ENCODE measurements at places on chromosomes 4 and X. TPM values are rescaled to one million over a fixed set of nuclear protein-coding genes. Genes with fewer than 3 reads are reported as not detected.

DNA sequence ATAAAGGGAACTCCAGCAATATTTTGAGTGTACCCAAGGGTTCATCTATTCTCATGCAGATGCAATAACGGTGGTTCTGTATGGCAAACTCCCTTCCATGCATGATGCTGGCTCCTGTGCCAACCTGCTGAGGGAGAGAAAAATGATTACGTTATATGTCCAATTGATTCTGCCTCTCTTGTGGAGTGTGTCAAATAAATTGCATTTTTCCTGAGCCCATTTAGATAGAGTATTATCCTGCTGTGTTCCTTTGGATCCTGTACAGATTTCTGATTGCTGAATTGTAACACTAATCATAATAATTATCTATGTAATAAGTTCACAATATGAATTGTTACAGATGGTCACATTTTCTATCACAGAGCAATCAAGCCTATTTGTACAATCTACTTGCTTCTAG is 821.7 kb downstream of the C4orf33 start:
- H3K4me3 ChIP-seq = no peak overlapping the region
- H3K27ac ChIP-seq = no peak overlapping the region
- no peaks in the 10 kb centered on the region for H3K4me1 ChIP-seq
- H3K27me3 ChIP-seq = no peaks in the 10 kb centered on the region

DNA sequence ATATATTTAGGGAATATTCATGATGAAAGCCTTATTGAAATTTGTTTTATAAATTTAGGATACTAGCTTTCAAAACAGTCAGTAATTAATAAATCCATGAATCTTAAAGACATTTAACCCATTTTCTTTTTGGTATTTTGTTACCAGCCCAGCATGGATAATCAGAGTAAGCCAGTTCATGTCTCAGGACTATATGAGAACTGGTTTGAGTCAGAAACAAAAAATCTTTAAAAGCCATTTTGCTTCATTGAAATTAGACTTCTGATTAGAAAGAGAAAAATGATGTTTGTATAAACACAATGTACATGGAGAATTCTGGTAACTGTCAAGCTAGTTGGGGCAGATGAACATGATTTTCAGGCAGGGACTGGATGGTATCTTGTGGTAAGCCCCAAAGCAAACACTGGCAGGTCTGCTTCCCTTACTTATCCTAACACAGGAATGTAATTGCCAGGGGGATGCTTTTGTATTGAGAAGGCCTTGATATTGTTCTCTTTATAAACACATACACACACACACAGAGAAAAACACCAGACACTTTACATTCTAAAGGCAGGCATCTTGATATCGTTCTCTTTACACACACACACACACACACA is 9.4 kb downstream of the ARHGAP10 start:
- no peaks in the 10 kb centered on the region for H3K27me3 ChIP-seq
- no peak overlapping the region for H3K4me3 ChIP-seq
- H3K4me1 ChIP-seq = peaks cover 34% of the 10 kb centered on the region
- no peak for DNase-seq
- H3K36me3 ChIP-seq = no peaks in the 10 kb centered on the region

DNA sequence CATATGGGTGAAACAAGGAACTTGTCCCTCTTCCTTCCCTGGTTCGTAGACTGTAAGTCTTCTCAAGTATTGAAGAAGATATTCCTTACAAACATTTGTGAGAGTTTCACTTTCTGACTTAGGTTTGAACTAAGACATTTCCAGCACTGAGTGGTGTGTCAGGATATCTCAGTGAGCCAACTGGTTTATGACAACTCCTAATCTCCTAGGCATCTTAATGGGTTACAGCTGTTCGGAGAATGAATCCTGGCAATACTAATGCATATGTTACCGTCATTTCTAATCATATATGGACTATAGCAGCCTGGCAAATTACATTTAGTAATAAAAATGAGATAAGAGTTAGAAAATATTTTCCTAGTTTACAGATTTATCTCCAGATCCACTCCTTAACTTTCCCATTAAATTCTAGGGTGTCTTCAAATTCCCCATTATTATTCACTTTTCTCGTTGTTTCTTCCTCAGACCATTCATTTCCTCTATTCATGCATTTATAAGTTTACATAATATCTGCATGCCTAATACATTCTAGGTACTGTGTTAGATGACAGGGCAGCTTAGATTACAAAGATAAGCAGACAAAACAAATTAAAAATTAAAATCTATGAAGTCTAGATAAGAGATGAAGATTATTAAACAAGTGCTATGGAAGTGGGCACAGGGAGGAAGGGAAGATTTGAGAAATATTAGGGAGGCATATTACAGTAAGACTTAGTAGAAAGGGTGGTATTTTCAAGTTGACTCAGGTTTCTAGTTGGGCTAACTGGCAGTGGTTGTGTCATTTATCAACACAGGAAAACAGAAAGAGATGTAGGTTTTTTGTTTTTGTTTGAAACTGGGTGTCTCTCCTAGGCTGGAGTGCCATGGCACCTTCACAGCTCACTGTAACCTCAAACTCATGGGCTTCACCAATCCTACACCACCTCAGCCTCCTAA is 173.9 kb downstream of the WDFY3 start:
- peaks cover 17% of the 10 kb centered on the region for H3K36me3 ChIP-seq
- H3K4me1 ChIP-seq = no peaks in the 10 kb centered on the region
- no peaks in the 10 kb centered on the region for H3K27me3 ChIP-seq
- H3K4me3 ChIP-seq = no peak overlapping the region
- no peak for DNase-seq

GRCh38 chr4:23890369-23891063 is 669 bp upstream of the PPARGC1A start:
- H3K4me3 ChIP-seq = peak overlapping the region; percentile 59
- H3K36me3 ChIP-seq = no peaks in the 10 kb centered on the region
- peak overlapping the region; percentile 94 for H3K27ac ChIP-seq
- no peak for DNase-seq

GRCh38 chr4:6701371-6701770 is 7.7 kb downstream of the S100P start:
- no peak for DNase-seq
- H3K27ac ChIP-seq = no peak overlapping the region
- H3K27me3 ChIP-seq = no peaks in the 10 kb centered on the region
- no peak overlapping the region for H3K4me3 ChIP-seq
- H3K4me1 ChIP-seq = peaks cover 39% of the 10 kb centered on the region

GRCh38 chrX:107673933-107674479 is 45.7 kb downstream of the PRPS1 start:
- H3K36me3 ChIP-seq = no peaks in the 10 kb centered on the region
- H3K4me3 ChIP-seq = peak overlapping the region; percentile 24
- peak overlapping the region; percentile 86 for H3K27ac ChIP-seq
- DNase-seq = peak; percentile 93

NEUROG2 gene
- total RNA-seq = not detected

PDLIM3 gene
- 783 TPM for total RNA-seq

NXF2 gene
- total RNA-seq = not detected
